Stomach (tissue), 19 donors: ENCODE measurements at places on chromosomes 5 and 9. TPM values are rescaled to one million over a fixed set of nuclear protein-coding genes. Genes with fewer than 3 reads are reported as not detected.

The OTP gene
- total RNA-seq = not detected

The RETREG1 gene
- 26.8 TPM for total RNA-seq

The PCDHAC2 gene
- 0.58 TPM for total RNA-seq

The TNFSF15 gene
- 3.3 TPM for total RNA-seq

The ZNF483 gene
- total RNA-seq = 1.8 TPM

The C5orf58 gene
- total RNA-seq = not detected

- H3K27me3 ChIP-seq = no peaks in the 10 kb centered on the region
- no peak overlapping the region for H3K27ac ChIP-seq
- no peak overlapping the region for H3K4me3 ChIP-seq
- no peak for DNase-seq
- H3K4me1 ChIP-seq = no peaks in the 10 kb centered on the region
These were observed 9.8 kb upstream of the GNE start for GRCh38 chr9:36268007-36268427.

DNA sequence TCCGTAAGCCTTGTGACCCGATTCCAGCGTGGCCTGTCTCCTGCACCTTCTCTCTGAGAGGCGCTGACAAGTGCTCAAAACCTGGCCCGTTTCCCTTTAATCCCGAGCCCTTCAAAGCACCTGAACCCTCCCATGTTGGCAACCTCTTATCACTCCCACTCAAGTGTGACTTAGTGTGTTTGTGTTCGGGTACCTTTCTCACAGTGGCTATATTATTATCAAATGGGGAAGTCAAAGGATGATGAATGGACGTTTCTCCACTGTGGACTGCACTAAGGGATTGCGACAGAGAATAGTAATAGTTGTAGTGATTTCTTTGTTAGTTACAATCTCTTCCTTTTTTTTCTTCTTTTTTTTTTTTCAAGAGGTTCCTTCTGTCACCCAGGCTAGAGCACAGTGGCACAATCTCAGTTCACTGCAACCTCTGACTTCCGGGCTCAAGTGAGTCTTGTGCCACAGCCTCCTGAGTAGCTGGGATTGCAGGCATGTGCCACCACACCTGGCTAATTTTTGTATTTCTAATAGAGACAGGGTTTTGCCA is 65.4 kb upstream of the TNFSF8 start:
- H3K27ac ChIP-seq = peak overlapping the region; percentile 60
- no peaks in the 10 kb centered on the region for H3K27me3 ChIP-seq

- no peak for DNase-seq
- no peaks in the 10 kb centered on the region for H3K4me1 ChIP-seq
- H3K27me3 ChIP-seq = no peaks in the 10 kb centered on the region
- H3K4me3 ChIP-seq = no peak overlapping the region
- no peaks in the 10 kb centered on the region for H3K36me3 ChIP-seq
- H3K27ac ChIP-seq = no peak overlapping the region
These were observed 934.4 kb downstream of the MAT2B start for GRCh38 chr5:164439799-164440198.

DNA sequence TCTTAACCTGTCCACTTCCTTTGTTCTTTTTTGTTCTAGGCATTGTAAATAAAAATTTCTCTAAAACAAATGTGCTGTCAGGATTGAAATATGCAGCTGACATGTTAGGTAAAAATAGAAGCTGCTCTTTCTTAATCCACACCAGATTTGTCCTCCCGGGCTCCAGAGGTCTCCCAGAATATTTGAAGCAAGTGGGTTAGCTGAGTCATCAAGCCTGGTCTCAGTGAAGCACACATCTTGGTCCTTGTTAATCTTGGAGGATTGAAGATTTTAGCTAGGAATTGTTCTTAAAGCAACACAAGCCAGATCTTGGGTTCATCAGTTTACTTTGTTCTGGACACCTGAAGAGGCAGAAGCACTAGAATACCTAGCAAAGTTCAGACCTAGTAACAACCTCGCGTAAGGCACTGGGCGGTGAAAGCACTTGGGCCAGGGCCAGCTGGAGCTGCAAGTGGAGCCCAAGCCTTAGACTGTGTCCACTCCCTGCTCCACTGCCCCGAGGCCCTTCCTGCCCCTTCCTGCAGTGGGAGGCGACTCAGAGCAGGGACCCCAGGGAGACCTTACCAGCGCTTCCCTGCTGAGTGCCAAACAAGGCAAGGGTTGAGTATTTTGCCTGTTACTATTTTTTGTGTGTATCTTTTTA is 36.5 kb downstream of the HABP4 start:
- H3K4me3 ChIP-seq = no peak overlapping the region
- peak overlapping the region; percentile 48 for H3K27ac ChIP-seq
- DNase-seq = peak; percentile 48
- peaks cover 31% of the 10 kb centered on the region for H3K4me1 ChIP-seq

GRCh38 chr5:10323588-10324488 is 16.1 kb upstream of the CMBL start:
- H3K27ac ChIP-seq = no peak overlapping the region
- H3K27me3 ChIP-seq = no peaks in the 10 kb centered on the region
- H3K4me3 ChIP-seq = no peak overlapping the region
- no peaks in the 10 kb centered on the region for H3K4me1 ChIP-seq

DNA sequence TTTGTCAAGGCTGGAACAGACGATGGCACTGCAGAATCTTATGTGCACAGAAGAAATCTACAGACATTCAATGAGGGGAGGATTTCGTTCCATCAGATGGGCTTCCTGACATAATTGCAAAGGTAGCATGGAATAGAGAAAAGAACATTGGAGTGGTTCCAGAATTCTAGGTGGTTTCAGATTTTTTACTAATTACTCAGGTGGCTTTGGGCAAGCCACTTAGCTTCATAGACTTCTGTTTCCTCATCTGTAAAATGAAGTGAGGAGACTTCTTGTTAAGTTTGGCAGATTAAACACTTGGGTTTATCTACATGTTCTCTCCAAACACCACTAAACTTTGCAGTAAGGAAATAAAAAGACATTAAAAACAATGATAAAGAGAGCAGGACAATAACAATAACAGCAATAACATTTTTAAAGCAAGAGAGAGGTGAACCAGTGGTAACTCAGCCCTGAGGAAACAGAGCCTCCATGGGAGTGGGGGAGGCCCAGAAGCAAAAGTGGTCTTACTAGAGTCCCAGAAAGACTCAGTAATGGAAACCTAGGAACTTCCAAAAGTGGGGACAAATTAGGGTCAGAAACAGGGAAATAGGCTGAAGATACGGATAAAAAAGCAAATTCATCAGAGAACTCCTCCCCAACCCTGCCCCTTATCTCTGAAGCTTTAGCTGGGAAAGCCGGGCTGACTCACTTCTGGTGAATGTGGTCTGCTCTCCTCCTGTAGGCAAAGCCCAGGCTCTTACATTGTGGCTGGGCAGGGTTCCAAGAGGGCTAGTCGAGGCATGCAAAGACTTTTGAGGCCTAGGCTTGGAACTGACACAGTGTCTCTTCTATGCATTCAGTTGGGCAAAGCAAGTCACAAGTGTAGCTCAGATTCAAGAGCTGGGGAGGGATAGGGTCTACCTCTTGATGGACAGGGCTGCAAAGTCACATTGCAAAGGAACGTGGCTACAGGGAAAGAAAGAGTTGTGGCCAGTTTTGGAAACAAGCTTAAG is 11.8 kb upstream of the ACTBL2 start:
- DNase-seq = peak; percentile 77
- H3K27ac ChIP-seq = peak overlapping the region; percentile 25
- no peaks in the 10 kb centered on the region for H3K36me3 ChIP-seq
- no peak overlapping the region for H3K4me3 ChIP-seq

GRCh38 chr5:172412724-172413286 is 41.5 kb downstream of the SH3PXD2B start:
- no peaks in the 10 kb centered on the region for H3K36me3 ChIP-seq
- no peaks in the 10 kb centered on the region for H3K27me3 ChIP-seq
- peak overlapping the region; percentile 80 for H3K27ac ChIP-seq
- no peak overlapping the region for H3K4me3 ChIP-seq
- H3K4me1 ChIP-seq = peaks cover 67% of the 10 kb centered on the region

DNA sequence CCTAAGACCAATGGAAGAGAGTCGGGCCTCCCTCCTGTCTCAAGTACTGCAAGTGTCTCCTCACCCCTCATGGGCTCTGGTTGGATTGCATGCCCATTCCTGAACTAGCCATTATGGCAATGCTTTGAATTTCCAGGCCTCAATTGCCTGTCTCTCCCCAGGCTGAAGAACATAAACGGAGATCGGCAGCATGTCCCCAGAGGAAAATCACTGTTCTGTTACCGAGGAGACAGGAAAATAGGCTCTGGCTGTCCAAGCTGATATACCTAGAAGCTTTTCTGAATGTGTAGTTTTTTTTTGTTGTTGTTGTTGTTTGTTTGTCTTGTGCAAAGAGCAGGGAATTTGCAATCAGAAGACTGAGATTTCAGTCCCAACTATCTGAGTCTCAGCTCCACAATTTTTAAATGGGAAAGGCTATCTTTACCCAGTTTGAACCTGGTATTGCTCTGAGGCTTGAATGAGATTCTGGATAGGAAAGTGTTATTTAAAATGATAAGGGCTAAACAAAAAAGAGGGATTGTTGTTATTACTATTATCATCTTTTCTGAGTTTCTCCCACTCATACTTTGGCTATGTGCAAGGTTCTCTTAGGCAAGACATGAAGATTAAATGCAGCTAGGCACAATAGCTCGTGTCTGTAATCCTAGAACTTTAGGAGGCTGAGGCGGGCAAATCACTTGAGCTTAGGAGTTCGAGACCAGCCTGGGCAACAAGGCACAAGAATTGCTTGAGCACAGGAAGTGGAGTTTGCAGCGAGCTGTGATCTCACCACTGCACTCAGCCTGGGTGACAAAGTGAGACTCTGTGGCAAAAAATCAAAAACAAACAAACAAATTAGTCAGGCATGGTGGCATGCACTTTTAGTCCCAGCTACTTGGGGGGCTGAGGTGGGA is 77.2 kb upstream of the KLF9 start:
- H3K4me1 ChIP-seq = peaks cover 17% of the 10 kb centered on the region
- DNase-seq = no peak
- no peaks in the 10 kb centered on the region for H3K36me3 ChIP-seq
- H3K27ac ChIP-seq = no peak overlapping the region
- no peaks in the 10 kb centered on the region for H3K27me3 ChIP-seq

GRCh38 chr9:441126-441525 is 226.5 kb downstream of the DOCK8 start:
- H3K4me3 ChIP-seq = no peak overlapping the region
- no peaks in the 10 kb centered on the region for H3K36me3 ChIP-seq
- DNase-seq = no peak
- peaks cover 7% of the 10 kb centered on the region for H3K4me1 ChIP-seq

- no peak overlapping the region for H3K27ac ChIP-seq
- H3K4me3 ChIP-seq = no peak overlapping the region
- no peaks in the 10 kb centered on the region for H3K27me3 ChIP-seq
- DNase-seq = no peak
- H3K4me1 ChIP-seq = no peaks in the 10 kb centered on the region
These were observed 54.5 kb downstream of the BNC2 start for GRCh38 chr9:16816011-16816410.

- H3K27me3 ChIP-seq = no peaks in the 10 kb centered on the region
- DNase-seq = no peak
- no peak overlapping the region for H3K4me3 ChIP-seq
- no peaks in the 10 kb centered on the region for H3K36me3 ChIP-seq
- no peaks in the 10 kb centered on the region for H3K4me1 ChIP-seq
- H3K27ac ChIP-seq = no peak overlapping the region
These were observed 77.7 kb downstream of the MEF2C start for GRCh38 chr5:88805151-88805784.

DNA sequence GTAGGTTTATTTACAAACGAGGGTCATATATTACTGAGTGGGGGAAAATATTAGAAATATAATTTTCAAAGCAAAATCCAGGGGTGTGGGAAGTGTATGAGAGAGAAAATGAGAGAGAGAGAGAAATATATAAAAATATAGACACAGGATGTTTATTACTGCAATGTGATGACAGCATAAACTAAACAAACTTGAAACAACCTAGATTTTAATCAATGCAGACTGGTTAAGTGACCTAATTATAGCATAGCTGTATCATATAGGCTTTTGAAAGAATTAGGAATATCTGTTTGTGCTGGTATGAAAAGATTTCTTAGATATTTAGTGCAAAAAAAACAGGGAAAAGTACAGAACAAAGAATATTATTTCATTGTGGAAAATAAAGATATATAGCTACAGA is 280.5 kb downstream of the ACTL7B start:
- no peaks in the 10 kb centered on the region for H3K27me3 ChIP-seq
- no peak overlapping the region for H3K27ac ChIP-seq
- H3K4me3 ChIP-seq = no peak overlapping the region
- no peak for DNase-seq

GRCh38 chr5:17761326-17761725 is 127.1 kb downstream of the TAF11L14 start:
- no peaks in the 10 kb centered on the region for H3K27me3 ChIP-seq
- no peak overlapping the region for H3K27ac ChIP-seq
- H3K36me3 ChIP-seq = no peaks in the 10 kb centered on the region
- DNase-seq = no peak

DNA sequence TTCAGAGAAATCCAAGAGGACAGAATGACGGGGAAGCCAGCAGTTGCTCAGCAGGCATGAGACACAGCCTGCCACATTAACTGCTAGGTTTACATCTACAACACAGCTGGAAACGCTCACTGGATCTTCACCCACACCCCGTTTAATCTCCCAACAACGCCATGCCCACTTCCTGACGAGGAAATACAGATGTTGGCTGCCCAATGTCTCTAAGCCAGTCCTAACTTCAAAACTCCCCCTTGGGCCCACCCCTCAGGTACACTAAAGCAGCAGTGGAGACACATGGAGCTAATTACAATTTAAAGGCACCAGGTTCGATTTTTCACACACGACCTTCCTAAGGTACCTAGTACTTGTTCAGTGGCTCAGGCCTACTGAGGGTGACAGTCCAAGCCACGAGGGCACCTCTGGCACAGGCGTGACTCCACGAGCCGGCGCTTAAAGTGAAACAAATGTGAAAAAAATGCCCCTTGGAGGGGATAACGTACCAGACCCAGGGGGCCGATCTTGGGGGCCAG is 904 bp downstream of the RPL12 start:
- peaks cover 44% of the 10 kb centered on the region for H3K36me3 ChIP-seq
- DNase-seq = peak; percentile 29
- H3K4me3 ChIP-seq = peak overlapping the region; percentile 91

DNA sequence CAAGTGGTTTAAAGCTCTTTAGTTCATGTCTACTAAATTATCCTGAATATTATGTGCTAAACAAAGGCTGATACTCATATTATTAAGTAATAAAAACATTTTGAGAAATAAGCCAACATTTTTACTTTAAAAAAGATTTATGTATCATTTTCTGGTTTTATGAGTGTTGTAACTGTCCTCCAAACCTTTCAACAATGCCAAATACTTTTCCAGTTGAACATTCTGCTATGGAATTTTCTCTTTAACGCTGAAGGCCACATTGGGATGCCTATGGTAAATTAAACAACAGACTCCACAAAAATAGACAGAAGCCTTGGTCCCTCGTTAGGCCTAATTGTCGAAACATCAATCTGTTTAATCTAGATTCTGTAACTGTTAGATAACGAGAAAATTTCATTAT is 131.3 kb downstream of the GLIS3 start:
- DNase-seq = no peak
- H3K27ac ChIP-seq = no peak overlapping the region
- H3K4me1 ChIP-seq = no peaks in the 10 kb centered on the region
- H3K36me3 ChIP-seq = no peaks in the 10 kb centered on the region
- no peak overlapping the region for H3K4me3 ChIP-seq
